Cardiac atrium fibroblast (primary cell): ENCODE measurements at places on chromosomes 12 and 14. TPM values are rescaled to one million over a fixed set of nuclear protein-coding genes. Genes with fewer than 3 reads are reported as not detected.

Gene GZMH
- not detected in 2 replicates for total RNA-seq

Gene OTOGL
- 0.81 and 1.1 TPM in 2 replicates for total RNA-seq

Gene TAS2R13
- total RNA-seq, result not detected in 2 replicates

Gene PTPRQ
- total RNA-seq, result 0.16 and 2.0 TPM in 2 replicates

Gene TDRD9
- 0.97 and 1.8 TPM in 2 replicates for total RNA-seq

Gene FSCB
- not detected in 2 replicates for total RNA-seq

Gene GALNT9
- 0.16 and 2.2 TPM in 2 replicates for total RNA-seq

Gene KERA
- total RNA-seq, result not detected in 2 replicates

Gene PGAM5
- total RNA-seq, result 16.6 and 22.4 TPM in 2 replicates

Gene FKBP3
- total RNA-seq, result 24.2 and 29.3 TPM in 2 replicates

Gene TRIM9
- 0.49 and 2.7 TPM in 2 replicates for total RNA-seq

Gene VWF
- total RNA-seq, result 3.2 and 15.9 TPM in 2 replicates
